Left renal pelvis (tissue), 4 donors: ENCODE measurements at places on chromosomes 7 and 10.

DNA sequence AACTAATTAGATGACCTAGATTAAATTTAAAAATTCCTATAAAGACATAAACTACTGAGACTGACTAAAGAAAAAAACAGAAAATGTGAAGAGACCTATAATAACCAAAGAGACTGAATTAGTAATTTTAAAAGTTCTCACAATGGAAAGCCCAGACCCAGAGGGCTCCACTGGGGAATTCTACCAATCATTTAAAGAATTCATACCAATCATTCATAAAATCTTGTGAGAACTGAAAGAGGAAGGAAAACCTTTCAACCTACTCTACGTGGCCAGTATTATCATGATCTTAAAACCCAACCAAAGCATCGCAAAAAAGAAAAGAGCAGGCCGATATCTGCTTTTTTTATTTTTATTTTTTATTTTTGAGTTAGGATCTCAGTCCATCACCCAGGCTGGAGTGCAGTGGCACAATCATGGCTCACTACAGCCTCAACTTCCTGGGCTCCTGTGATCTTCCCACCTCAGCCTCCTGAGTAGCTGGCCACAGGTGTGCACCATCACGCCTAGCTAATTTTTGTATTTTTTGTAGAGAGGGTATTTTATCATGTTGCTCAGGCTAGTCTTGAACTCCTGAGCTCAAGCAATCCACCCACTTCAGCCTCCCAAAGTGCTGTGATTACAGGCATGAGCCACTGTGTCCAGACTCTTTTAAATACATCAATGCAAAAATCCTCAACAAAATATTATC is 48.6 kb downstream of the DGKI start:
- DNase-seq: no peak

GRCh38 chr7:69781412-69781846 is 183.2 kb downstream of the AUTS2 start:
- no peak for DNase-seq

DNA sequence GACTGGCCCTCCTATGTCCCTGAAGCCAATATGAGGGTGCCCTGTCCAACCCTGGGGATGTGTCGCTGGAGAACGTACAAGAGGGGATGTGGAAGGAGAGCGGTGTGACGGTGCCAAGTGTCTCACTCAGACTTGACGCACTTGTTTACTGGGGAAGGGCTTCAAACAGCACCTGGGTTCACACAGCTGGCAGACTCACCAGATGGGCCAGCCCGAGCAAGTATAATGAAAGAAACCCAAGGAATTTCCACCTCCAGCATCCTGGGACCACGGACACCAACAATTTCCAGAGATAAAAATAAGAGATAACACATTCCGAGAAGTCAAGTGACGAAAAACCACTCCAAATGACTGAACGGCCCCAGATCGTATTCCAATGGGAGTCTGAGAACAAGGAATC is 5.3 kb downstream of the ATP5MF start:
- no peak for DNase-seq

GRCh38 chr10:123494301-123494808 is 171.8 kb upstream of the GPR26 start:
- no peak for DNase-seq

GRCh38 chr10:96656839-96657238 is 63.5 kb downstream of the PIK3AP1 start:
- no peak for DNase-seq

DNA sequence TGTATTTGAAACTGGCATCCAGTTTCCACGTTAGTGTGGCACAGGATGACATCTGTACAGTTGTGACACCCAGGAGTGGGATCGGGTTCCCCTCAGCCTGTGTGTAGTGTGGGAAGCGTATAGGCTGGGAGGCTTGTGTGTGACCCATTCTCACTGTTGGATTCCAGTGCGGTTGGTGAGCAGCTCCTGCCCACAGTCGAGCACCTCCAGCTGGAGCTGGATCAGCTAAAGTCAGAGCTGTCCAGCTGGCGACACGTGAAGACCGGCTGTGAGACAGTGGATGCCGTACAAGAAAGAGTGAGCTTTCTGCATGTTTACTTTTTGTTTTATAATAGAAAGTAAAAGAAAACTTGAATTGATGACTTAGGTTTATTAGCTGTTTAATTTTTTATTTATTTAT is 18.7 kb upstream of the GET4 start:
- DNase-seq: no peak

DNA sequence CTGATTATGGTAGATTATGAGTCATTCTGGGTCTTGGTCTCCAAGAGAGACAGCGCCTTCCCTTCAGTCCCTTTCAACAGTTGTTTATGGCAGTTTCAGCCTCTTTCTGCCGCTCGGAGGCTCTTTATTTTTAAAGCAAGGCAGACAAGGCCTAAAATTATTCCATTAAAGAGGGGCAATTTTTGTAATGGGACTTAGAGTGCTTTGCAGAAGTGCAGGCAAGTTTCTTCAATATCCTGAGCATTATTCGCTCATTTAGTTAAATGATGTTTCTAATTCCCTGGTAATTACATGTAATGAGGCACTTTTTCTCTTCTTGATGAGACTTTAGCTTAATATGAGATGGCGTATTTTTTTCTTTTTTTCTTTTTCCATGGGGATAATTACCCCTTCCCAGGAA is 33.6 kb downstream of the BUB3 start:
- no peak for DNase-seq

GRCh38 chr10:51789903-51790302 is 90.5 kb upstream of the CSTF2T start:
- no peak for DNase-seq

- no peak for DNase-seq
These were observed 46.3 kb downstream of the PDK4 start for GRCh38 chr7:95549818-95550529.

DNA sequence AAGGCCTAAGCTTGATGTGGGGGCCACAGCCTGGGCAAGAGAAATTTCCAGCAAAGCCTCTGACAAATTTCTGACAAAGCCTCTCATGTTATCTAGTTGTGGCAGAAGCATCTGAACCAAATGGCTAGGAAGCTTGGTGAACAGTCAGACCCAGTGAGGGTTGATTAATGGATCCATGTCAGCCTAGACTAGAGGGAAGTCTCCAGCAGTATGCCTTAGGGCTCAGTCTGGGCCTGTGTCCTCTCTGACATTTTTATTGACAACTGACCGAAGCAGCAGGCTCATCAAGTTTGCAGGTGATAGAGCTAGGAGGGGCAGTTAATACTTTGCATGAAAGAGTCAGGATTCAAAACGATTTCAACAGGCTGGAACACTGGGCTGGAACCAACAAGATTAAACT is 25.3 kb downstream of the HIF1AN start:
- DNase-seq: no peak

DNA sequence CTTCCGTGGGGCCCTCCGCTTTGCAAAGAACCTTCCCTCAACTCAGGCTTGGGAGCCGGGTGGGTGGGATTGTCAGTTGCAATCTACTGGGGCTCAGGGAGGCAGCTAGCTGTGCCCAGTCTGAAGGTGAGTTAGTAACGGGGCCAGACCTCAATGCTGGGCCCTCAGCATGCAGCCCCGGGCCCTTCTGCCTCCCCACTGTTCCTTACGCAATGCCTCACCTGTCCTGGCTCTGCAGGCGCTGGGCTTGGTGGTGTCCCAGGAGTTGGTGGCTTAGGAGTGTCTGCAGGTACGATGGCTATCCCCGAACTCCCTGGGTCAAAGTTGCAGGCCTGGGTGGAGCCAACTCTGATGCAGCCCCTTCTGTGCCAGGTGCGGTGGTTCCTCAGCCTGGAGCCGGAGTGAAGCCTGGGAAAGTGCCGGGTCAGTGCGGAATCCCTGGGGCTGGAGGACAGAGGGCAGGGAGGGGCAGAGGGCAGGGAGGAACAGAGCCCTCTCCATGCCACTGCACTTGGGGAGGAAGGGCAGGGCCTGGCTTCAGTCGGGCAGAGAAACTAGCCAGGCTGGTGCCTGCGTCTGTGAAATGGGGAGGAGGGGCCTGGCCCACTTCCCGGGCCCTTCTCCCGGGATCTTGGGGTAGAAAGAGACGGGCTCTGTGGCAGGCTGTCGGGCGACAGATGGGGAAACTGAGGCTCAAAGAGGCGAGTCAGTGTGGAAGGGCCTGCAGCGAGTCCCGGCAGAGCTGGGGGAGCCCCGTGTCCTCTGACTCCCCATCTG is 15.0 kb downstream of the ELN start:
- DNase-seq: no peak

- no peak for DNase-seq
These were observed 1.9 kb downstream of the CHAT start for GRCh38 chr10:49615721-49616120.

DNA sequence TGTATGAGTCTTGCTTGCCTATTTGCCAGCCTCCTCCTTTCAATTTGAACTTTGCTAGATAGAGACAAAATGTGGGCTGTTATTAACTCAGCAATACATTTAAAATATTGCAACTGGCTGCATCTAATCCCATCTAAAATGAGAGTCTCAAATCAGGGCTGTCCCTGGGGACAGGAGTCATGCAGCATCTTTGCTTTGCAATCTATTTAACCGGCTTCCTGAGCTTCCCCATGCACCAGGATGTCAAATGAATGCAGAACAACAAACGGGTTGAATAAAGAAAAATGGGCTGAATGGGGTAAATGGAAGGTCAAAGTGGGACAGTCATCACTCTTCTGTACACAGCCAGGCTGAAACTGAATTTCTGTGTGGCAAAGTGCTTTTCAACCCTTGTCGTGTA is 89.2 kb downstream of the AOAH start:
- no peak for DNase-seq

GRCh38 chr7:120996333-120996987 is 7.9 kb downstream of the CPED1 start:
- DNase-seq: no peak

DNA sequence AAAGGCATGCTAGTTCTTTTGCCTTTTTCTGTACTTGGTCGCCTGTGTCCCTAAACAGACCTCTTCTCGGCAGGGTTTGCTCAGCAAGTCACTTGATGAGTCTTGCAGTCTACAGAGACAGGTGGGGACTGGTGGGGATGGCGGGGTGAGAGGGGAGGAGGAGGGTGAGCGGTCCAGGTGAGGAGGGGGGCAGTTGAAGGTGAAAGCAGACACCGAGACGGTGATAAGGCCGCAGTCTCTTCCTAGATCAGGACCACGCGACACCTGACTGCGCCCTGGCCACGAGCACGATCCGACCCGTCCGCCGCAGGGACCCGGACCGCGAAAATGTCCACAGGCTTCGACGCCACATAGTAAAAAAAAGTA is 566 bp downstream of the ASNS start:
- no peak for DNase-seq

DNA sequence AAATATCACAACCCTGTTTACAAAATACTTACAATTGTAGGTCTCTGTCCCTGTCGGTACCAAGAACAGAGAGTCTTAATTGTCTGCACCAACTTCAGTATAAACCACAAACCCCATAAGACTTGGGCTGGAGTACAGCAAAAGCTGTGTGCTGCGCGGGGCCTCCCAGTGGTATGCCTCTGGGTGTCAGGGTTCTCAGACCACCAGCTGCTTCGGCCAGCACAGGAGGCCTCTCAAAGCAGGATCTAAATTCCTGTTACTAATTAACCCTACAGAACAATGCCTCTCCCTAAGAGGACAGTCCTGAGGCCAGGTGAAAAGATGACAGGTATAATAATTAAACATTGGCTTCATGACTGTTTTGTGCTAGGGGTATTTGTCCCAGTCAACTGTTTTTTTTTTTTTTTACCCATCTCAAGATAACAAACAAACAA is 957 bp upstream of the SVIL start:
- no peak for DNase-seq
